Cerebellar cortex (tissue), 1 donor: ENCODE measurements at places on chromosomes 1 and 21.

GRCh38 chr1:46613661-46614603 is 2.7 kb downstream of the MOB3C start:
- peak; percentile 27 for DNase-seq

- no peak for DNase-seq
Measured at GRCh38 chr1:165218731-165219130, 137.8 kb downstream of the LMX1A start.

GRCh38 chr21:19507682-19508260 is 1104.2 kb upstream of the TMPRSS15 start:
- DNase-seq = no peak

- no peak for DNase-seq
Measured at GRCh38 chr1:117231748-117232373, 21.1 kb upstream of the VTCN1 start.

DNA sequence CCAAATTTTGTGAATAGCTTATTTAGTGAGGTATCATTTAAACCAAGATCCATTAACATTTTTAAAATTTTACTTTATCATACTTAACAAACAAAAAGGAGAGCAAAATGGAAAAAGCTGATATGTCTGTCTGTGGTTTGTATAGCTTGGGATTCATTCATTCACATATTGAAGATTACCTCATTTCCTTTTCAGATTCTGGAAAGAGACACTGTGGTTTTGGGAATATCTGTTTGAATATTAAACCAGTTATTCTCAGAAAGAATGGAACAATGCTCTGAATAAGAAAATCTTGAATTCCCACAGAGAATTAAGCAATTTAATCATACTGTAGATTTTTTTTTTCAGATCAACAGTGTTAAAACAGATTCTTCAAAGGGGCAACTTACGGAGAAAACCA is 93.8 kb upstream of the PRDX6 start:
- no peak for DNase-seq

DNA sequence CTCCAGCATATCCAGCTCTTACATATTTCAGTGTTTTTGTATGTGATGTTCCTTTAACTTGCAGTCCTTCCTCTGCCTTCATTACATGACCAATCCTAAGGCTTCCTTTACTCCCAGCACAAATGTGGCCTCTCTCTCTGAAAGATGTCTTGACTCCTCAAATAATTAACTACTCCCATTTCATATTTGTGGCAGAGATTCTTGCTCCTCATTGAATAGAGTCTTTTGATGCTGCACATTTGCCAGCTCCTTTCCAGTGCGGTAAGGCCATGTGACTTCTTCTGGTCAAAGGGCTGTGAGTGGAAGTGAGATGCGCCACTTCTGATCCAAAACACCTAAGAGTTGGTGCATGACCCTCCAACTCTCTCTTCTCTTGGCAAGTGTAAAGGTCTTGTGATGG is 19.1 kb upstream of the LAMC1 start:
- no peak for DNase-seq

GRCh38 chr1:228837032-228837431 is 101.8 kb downstream of the RHOU start:
- no peak for DNase-seq

DNA sequence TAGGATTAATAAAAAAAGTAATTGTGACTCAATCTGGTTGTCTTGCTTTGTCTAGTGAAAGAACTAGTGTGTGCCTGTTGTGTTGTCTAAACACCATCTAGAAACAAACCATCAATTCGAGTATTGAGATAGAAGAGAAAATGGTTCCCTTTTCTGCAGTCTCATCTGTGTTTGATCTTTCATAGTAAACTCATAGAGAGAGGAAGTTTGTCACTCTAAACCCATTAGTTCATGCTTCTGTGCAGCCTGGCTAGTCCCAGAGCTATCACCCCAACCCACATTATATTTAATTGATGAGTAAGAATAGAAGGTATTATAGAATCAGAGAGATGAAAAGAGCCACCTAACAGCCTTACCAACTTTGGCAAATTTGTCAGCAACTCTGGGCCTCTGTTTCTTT is 99.5 kb downstream of the TGFB2 start:
- no peak for DNase-seq

- DNase-seq = no peak
Measured at GRCh38 chr1:245197911-245198379, 43.2 kb downstream of the KIF26B start.

DNA sequence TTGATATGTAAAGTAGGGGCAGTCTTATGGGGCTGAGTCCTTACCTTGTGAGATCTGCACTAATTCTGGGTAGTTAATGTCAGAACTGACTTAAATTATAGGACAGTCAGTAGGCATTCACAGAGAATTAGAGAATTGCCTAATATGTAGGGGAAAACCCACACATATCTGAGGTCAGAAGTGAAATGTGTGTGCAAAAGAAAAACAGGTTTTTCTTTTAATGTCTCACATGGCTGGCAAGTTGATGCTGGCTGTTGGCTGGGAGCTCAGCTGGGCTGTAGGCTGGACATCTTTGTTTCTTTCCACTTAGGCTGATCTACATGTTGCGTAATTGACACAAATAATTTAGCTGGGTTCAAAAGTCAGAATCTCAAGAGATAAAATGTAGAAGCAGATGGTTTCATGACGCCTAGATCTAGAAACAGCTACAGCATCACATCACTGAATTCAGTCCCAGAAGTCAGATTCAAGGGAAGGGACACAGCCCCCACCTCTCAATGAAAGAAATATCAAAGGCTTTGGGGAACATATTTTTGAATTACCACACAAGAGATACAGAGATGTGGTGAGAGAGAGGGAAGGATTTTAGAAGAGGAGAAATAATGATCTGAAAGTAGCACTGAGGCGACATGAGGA is 98.9 kb downstream of the TNFSF18 start:
- no peak for DNase-seq

DNA sequence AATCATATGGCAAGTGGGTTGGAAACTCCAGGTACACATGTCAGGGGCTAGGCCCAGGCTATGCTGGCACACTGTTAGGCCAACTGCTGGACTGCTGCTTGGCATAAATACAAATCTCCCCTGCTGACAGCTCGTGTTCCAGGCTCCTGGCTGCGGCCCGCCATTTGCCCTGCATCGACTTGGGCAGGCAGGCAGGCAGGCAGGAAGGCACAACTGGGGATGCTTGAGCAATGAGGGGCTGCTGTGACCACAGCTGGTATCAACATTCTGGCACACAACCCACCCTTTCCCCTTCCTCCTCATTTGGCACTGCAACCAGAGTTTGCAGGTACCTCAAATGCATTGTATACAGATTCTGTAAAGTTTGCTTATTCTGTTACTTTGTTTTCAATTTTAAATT is 53.2 kb downstream of the SAMSN1 start:
- DNase-seq = no peak

DNA sequence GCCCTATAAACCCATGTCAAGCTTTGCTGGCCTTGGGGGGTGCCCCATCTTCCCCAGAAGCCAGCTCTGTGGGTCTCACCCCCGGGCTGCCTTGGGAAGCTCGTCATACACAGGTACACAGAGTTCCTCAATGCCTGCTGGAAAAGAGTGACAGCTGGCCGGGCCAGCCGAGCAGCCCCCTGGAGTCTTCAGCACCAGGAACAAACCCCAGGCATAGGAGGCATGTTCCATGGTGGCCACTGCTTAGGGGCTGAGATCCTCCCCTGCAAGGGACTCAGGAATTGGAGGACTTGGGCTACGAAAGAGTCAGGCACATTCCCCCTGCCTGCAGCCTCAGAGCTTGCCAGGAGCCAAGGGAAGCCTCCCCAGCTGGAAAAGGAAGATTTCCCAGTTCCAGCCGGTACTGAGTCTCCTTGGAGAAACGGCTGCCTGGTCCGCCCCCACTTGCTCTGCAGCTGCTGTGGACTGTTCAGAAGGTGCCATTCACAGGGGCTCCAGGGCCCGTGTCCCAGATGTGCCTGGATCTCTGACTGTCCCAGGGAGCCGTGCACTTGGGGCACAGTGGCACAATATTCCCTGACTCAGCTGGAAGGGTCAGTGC is 89.5 kb downstream of the STUM start:
- no peak for DNase-seq

- no peak for DNase-seq
Measured at GRCh38 chr1:24384251-24385090, 29.1 kb downstream of the STPG1 start.

DNA sequence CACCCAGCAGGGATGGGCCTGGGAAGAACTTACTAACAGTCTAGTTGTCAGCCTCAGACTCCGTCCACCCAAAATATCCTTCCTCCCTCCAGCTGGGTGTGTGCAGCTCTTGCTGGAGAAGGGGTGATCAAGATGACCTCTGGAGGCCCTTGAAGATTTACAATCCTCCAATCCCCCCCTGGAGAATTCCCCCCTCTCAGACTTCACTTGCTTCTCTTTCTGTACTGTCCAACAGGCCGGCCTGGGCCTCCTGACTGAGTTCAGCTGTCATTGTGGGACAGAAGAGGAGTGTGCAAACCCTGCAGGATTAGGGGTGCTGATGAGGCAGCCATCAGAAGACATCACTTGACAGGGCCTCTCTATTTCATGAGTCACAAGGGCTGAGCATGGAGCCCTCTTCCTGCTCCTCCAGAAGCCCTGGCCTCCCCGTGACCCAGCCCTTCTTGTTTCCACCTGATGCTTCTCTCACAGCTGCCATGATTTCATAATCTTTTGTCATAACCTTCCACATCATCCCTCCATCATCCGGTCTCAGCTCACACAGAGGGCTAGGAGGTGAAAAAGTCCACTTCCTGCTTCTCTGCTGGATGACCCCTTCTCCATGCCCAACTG is 17.5 kb upstream of the IGFN1 start:
- DNase-seq = peak; percentile 70

- no peak for DNase-seq
Measured at GRCh38 chr1:219928791-219929118, 398 bp upstream of the SLC30A10 start.

DNA sequence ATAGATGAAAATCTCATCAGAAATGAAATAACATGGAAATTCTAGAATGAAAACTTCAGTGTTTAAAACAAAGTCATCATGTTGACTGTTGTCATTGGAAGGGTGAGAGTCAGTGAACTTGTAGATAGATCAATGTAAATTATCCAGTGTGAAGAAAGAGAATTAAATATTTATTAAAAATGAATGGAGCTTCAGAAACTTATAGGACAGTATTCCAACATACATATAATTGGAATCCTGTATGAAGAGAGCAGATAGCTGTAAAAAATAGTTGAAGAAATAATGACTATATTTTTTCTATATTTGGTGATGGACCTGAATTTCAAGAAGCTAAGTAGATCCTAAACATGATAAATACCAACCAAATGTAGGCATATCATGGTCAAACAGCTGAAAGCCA is 60.0 kb downstream of the MAN1A2 start:
- no peak for DNase-seq

GRCh38 chr1:87252406-87252805 is 76.3 kb upstream of the LMO4 start:
- no peak for DNase-seq

- DNase-seq = no peak
Measured at GRCh38 chr1:231508497-231508896, 20.0 kb upstream of the TSNAX start.

- DNase-seq = peak; percentile 12
Measured at GRCh38 chr1:209162651-209163050, 420.9 kb upstream of the CAMK1G start.

GRCh38 chr21:29673096-29673610 is 266.6 kb downstream of the GRIK1 start:
- no peak for DNase-seq

GRCh38 chr1:28811766-28812668 is at the start of gene OPRD1:
OPRD1 (plus strand) TSS chr1:28812170; CDS start chr1:28812384, 214 bp downstream.
- DNase-seq = no peak

- no peak for DNase-seq
Measured at GRCh38 chr21:41232013-41232412, 64.1 kb downstream of the BACE2 start.

DNA sequence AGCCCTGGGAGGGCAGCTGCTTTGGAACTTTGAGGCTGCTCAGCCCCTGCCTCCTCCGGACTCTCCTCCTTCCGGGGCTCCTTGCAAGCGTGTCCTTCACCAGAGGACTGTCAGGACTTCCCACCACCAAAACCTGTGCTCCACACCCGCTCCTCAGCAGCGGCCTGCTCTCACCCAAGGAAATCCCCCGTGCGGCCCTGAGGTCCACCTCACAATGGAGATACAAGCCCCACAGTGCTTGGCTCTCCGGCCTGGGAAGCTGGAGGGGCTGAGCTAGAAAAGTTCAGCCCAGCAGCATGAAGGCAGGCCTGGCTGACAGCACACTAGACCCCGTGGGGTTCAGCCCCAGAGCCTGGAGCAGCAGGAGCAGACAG is 33.6 kb downstream of the PGBD5 start:
- no peak for DNase-seq

DNA sequence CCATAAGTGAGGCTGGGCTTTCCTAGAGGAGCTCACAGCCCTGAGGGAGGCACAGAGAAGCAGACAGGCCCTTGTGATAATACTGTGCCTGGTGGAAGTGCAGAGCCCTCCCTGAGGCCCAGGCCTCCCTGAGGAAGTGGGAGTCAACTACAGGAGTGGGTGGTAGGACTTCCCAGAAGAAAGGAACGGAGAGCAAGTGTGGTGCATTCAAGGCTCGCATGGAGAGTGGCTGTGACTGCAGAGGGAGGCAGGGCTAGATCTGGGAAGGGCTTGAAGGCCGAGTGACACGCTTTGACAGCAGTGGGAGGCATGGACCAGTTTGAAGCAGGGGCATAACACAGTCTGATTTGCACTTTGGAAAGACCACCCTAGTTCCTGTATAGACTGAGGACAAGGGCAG is 37.3 kb downstream of the AZIN2 start:
- DNase-seq = no peak

GRCh38 chr1:2356911-2357845 is 34.2 kb downstream of the MORN1 start:
- DNase-seq = no peak

DNA sequence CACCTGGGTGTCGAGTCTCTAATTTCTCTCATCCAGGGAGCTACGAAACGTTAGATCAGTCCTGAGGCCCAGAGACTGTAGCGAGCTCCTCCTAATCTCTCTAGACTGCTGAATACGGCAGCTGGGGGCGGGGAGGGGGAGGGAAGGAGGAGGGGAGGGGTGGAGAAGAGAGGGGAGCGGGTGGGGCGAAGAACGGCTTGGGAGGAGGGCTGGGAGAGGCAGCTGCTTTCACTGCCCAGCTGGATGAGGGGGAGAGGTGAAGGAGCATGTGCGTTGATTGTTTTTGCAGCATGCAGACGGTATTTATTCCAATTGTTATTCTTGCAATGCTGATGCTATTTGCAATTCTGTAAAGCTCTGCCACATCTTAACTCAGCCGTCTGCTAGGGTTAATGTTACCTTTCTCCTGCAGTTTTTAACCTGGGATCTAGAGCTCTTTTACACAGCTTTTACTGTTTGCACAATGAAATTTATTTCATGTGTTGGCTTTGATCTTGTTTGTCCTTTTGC is 790 bp downstream of the DNAJC6 start:
- peak; percentile 70 for DNase-seq

DNA sequence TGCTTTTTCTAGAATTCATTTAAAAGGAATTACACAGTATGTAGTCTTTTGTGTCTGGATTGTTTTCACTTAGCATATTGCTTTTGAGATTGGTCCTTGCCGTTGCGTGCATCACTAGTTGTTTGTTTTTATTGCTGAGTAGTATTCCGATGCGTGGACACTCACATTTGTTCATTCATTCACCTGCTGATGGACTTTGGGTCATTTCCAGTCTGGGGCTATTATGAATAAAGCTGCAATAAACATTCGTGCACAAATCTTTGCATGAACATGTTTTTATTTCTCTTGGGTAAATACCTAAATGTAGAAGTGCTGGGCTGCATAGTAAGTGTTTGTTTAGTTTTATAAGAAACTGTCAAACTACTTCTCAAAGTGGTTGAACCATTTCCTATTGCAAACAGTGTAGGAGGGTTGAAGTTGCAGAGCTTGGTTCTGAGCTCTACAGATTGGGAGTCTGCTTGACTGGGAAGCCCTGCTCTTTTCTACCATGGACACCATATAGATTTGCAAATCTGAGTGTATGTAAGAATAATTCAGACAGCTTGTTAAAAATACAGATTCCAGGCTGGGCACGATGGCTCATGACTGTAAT is 404.7 kb upstream of the PROX1 start:
- no peak for DNase-seq
